ENCODE measurements at places on chromosomes 3 and 15.

- DNase-seq: no peak
Measured at GRCh38 chr15:65355173-65355987, 22.4 kb downstream of the IGDCC3 start.

DNA sequence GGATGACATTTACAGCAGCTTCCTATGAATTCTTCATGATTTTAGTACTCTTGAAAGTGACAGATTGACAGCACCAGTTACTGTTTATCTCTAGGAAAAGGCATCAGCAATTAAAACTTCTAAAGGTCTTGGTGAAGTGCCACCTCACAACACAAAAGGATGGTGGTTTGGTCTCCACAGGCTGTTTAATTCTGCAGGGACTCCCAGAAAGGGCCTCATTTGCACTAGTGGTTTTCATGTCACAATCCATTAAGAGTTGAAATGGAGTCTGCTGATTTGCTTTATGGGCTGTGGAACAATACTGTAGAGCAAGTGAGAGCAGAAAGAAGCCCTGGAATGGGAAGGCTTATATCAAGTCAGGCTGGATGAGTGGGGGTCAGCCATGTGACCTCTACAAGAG is 225.3 kb upstream of the KCNMB2 start:
- DNase-seq: no peak

DNA sequence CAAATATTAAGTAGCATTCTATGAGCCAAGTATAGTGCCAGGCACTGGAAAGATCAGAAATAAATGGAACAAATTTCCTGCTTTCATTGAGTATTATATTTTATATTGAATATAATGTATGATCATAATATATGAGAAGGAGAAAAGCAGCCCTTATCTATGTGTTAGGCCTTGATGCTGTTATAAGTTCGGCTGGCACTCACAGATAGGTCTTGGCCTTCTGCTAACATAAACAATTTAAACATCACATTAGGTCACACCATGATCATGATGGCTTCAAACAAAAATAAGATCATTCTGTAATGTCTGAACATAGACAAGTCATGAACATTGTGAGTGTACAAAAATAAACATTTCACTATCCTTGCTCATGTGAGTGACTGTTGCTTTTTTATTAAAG is 584.0 kb upstream of the ZNF385D start:
- DNase-seq: no peak

DNA sequence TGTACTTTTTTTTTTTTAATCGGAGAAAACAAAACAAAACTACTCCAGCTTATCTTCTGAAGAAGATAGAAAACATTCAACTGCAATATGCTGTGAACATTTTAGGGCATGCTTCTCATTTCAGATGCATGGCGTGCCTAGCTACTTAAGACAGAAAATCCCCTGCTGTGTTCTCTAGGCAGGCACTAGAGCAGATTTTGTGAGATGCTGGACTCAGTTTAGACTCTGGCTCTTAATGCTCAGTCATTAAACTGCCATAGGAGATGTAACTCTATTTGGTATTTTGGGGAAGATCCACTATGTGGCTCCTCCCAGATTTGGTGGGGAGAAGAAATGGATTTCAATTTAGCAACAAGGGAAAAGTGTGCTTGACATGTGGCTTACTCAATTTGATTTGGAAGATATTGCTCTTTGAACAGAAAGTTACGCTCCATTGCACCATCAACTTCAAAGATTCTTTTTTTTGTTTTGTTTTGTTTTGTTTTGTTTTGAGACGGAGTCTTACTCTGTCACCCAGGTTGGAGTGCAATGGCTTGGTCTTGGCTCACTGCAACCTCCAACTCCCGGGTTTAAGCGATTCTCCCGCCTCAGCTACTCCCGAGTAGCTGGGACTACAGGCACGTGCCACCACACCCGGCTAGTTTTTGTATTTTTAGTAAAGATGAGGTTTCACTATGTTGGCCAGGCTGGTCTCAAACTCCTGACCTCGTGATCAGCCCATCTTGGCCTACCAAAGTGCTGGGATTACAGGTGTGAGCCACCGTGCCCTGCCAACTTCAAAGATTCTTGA is 62.0 kb upstream of the LEKR1 start:
- no peak for DNase-seq

DNA sequence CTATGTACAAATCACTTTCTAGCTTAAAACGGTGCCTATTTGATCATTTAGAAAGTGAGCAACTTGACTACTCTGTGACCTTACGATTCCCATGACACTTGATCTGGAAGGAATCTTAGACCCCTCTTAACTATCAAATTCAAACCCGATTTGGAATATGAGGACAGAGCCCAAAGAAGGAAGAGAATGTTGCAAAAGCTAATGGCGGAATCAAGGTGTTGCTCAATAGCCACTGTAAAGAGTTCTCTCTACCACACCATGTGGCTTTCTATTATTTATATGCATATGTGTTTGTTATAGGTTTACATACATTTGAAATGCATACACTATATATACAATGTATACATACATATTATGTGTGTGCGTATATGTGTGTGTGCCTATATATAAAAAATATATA is 39.9 kb downstream of the PYDC2 start:
- DNase-seq: no peak

GRCh38 chr3:140469491-140469890 is 208.4 kb upstream of the TRIM42 start:
- DNase-seq: no peak

- no peak for DNase-seq
Measured at GRCh38 chr3:29577250-29577649, 296.4 kb downstream of the RBMS3 start.

- no peak for DNase-seq
Measured at GRCh38 chr15:32833379-32833821, 115.6 kb downstream of the GREM1 start.

GRCh38 chr15:101781928-101782327 is 21.4 kb upstream of the OR4F6 start:
- DNase-seq: no peak

DNA sequence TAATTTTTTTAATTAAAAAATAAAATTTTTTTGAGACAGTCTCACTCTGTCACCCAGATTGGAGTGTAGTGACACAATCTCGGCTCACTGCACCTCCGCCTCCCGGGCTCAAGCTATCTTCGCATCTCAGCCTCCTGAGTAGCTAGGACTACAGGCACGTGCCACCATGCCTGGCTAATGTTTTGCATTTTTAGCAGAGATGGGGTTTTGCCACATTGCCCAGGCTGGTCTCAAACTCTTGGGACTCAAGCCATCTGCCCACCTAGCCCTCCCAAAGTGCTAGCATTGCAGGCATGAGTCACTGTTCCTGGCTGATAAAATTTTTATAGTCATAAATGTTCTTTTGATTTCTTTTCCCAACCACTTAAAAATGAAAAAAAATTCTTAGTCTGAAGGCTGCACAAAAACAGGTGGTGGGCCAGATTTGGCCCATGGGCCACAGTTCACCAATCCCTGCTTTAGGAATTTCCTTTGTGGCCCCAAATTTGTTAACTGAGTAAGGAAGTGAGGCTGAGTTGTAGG is 9.2 kb downstream of the UBA5 start:
- no peak for DNase-seq

- DNase-seq: no peak
Measured at GRCh38 chr3:159865041-159865579, 123.5 kb upstream of the IL12A start.

- DNase-seq: no peak
Measured at GRCh38 chr15:93231261-93231925, 142.4 kb upstream of the RGMA start.

DNA sequence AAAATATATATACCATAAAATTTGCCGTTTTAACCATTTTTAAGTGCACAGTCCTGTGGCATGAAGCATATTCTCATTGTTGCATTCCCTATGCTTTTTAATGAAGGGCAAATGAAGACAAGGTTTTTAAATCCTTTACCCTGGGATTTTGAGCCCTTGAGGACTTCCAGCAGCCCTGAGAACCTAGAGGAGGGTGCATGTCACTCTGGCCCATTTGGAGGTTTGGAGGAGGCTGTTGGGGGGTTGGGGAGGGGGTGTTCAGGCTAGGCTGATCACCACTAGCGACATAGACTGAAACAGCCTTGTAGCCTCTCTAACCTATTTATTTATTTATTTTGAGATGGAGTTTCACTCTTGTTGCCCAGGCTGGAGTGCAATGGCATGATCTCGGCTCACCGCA is 86.0 kb downstream of the SMAD6 start:
- no peak for DNase-seq

- DNase-seq: no peak
Measured at GRCh38 chr15:37041042-37041441, 59.3 kb downstream of the MEIS2 start.

DNA sequence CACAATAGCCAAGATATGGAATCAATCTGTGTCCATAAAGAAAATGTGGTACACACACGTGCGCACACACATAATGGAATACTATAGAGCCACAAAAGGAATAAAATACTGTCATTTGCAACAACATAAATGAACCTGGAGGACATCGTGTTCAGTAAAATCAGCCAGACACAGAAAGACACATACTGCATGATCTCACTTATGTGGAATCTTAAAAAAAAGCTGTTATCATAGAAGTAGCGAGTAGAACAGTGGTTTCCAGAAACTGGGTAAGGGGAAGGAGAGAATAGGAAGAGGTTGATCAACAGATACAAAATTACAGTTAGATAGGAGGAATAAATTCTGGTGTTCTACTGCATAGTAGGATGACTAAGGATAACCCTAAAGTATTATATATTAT is 11.1 kb downstream of the ATOSA start:
- DNase-seq: no peak

- DNase-seq: no peak
Measured at GRCh38 chr3:98628317-98628716, 34.9 kb upstream of the CPOX start.

- peak; percentile 20 for DNase-seq
Measured at GRCh38 chr15:88166082-88166993, 90.2 kb downstream of the NTRK3 start.

- DNase-seq: no peak
Measured at GRCh38 chr15:62840526-62841268, 201.8 kb upstream of the TPM1 start.

- no peak for DNase-seq
Measured at GRCh38 chr3:112635674-112636073, 5.3 kb downstream of the CCDC80 start.

DNA sequence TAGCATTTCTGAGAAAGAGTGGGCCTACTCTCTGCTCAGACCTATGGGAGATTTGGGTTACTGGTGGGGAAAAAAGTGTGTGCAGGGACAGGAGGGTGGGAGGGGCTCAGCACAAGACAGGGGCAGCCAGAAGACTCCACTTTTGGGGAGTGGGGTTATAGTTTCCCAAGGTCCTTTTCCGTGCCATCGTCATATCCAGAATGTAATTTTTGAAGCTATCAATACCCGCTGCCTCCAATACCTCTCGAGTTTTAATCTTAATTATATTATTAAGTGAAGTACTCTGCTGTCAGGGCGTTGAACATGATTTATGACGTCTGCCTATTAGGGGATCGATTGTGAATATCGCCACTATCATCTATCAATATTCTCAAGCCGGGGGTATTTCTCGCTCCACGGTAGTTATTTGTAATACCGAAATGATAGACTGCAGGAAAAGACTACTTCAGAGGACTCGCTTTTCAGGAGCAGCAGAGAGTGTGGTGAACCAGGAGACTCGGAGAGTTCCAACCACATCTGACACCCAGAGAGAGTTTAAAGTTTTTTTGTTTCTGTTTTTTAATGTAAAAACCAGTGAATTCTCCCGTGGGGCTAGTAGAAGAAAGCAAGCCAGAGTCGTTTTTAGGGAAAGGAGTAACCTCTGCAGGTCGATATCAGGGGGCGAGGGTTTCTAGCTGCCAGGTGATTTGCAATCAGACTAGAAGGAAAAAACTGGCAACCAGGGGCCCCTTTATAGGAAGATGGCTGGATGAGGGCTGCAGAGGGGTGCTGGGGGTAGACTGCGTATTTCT is 20.6 kb downstream of the NR2F2 start:
- no peak for DNase-seq

DNA sequence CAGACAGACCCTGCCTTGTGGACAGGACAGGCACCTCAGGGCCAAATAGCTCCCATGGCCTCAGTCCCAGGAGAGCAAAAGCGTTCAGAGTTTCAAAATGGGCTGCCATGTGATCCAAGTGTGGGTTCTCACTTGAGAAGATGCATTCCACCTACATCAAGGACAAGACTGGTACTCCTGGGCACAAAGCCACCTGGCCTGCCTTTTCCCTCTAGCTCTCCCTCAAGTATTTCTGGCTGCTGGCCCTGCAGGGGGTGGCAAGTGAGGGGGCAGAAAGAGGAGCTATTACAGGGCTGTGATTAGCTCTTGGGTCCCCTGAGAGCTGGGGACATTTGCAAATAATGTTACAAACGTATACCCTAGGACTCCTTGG is 6.5 kb upstream of the COL7A1 start:
- no peak for DNase-seq

Data from left lung (tissue), 14 donors.